ENCODE measurements at places on chromosomes 12 and 14.
A peak's percentile ranks its signal among the peaks of the same experiment; 100 is the strongest.

- DNase-seq, result peak; percentile 58
These were observed 89.3 kb upstream of the RFX4 start for GRCh38 chr12:106493531-106493930.

- DNase-seq, result no peak
These were observed 1.6 kb downstream of the CCDC88C start for GRCh38 chr14:91415794-91416743.

GRCh38 chr12:28089338-28089737, 100.9 kb upstream of the CCDC91 start:
- peak; percentile 27 for DNase-seq

- DNase-seq, result no peak
These were observed 213.1 kb upstream of the RTL1 start for GRCh38 chr14:101116486-101117130.

GRCh38 chr12:122788387-122788786, 14.0 kb downstream of the CCDC62 start:
- no peak for DNase-seq

- DNase-seq, result no peak
These were observed 135.9 kb upstream of the NTF3 start for GRCh38 chr12:5295996-5296395.

GRCh38 chr14:87149583-87150354, 843.2 kb downstream of the GALC start:
- DNase-seq, result peak; percentile 55

DNA sequence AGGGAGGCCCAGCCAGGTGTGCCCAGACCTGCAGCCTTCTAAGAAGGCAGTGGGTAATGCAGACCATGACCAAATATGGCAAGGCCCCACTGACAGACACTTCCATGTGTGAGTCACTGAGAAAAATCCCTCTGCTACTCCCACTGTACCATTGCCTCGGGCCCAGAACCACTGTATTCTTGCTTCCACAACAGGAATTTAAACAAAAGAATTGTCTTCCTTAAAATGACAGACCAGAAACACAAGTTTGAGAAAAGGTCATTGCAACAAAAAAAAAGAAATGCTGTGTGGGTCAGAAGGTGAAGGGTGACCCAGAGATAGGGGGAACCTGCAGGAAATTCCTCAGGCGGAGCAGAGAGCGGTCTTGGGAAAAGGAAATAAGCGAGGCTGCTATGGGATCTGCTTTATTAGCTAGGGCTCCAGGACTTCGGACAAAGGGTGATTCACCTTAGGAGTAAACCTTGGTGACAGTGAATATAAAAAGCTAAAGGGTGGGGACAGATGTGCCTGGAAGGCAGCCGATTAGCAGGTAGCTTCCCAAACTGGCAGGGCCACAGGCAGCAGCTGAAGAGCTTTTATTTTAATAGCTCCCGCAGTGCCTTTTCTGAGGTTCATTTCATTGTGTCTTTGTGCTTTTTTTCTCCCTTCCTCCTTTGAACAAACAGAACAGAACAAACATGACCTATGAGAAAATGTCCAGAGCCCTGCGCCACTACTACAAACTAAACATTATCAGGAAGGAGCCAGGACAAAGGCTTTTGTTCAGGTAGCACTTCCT, 185.3 kb upstream of the BCL2L14 start:
- no peak for DNase-seq

- no peak for DNase-seq
These were observed 7.4 kb downstream of the PAPLN start for GRCh38 chr14:73244541-73245290.

DNA sequence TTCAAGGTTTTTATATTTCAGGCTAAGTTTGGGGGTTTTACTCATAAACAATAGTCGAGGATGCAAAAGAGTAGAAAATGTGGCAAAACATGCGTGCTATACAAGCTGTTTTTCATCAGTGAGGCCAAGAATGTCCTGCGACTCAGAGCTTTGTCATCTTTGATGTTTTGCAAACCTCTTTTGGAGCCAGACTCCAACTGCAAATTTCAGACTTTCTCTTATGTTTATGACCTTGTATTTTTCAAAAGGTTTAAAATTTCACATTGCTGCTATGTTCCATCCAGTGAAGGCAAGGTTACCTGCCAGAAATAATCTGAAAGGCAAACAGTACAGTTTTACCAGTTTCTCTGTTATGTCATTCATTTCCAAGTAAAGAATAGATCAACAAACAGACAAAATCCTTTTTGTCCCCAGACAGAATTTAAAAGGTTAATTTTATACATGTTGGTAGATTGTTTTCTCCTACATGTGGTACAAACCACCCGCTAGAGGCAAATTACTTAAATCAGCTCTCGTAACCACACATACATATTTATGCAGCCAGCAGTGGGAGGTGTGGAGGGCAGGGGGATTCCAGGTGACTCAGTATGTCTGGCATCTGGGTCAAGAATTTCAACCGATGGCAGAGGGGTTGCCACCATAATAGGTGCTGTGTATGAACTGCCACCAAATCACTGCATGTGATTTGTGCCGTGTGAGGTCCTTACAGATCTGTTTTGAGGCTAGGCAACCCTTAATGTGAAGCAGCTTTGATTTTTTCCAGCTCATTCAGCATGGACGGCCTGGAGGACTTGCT, 119.8 kb upstream of the CPM start:
- no peak for DNase-seq

DNA sequence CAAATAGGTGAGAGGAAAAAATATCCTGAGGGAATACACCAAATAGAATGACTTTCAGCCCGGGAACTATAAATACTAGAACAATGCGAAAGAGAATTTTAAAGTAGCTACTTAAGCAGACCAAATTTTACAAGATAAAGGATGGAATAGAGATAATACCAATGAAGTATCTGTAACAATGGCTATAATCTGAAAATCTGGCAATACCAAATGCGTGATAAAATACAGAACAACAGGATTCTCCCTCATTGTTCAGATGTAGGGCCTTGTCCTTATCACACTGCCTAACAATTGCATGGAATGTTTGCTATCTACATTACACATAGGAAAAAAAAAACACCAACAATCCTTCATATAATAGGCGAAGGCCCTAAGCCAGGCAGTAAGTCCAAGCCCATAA, 815.4 kb upstream of the MDGA2 start:
- DNase-seq, result no peak

DNA sequence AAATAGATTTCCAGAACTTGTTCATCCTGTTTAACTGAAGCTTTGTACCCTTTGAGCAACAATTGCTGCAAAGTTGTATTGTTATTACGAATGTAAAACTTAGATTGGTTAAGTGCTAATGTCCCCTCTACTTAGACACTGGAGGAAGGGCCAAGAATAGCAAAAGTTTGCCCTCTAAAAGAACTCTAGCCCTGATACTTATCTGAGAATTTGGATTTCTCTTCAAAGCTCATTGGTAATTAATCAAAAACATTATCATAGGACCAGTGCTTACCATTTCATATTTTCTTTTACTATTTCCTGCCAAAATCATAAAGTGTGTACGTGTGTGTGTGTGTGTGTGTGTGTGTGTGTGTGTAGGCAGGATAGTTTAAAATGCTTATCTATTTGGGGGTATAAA, 58.2 kb downstream of the LMNTD1 start:
- no peak for DNase-seq

DNA sequence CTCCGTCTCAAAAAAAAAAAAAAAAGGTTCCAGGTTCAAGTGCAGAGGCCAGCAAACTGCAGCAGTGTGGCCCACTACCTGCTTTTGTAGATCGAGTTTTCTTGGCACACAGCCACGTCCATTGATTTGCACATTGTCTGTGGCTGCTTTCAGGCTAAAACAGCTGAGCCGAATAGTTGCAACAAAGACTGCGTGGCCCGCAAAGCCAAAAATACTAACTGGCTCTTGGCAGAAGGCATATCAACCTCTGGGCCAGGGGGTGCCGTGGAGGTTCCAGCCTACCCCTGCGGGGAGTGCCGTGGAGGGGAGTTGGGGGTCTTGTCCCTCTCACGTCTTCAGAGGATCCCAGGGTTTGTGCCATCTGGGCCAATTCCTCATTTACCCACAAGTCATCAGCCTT, 170.1 kb downstream of the ADGRD1 start:
- no peak for DNase-seq

Data from neural progenitor cell (in vitro differentiated cells).